ENCODE measurements at places on chromosomes 1 and 21.

DNA sequence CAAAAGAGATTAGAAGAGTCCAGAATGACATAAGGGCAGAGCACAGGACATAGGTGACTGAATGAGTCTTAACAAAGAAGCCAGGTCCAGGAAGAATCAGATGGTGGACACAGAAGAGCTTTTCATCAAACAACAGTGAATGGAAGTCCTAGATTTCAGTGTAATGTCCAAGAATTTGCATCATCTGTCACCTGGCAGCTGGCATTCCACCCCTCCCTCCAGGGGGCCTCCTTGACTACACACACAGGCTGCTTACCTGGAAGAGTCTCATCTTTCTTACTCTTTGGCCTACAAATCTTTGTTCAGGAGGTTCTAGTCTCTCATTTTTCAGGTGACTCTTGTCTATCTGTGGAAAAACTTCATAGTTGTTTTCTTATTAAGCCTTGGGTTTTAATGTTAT is 36.2 kb downstream of the GORAB start:
- no peak for DNase-seq

DNA sequence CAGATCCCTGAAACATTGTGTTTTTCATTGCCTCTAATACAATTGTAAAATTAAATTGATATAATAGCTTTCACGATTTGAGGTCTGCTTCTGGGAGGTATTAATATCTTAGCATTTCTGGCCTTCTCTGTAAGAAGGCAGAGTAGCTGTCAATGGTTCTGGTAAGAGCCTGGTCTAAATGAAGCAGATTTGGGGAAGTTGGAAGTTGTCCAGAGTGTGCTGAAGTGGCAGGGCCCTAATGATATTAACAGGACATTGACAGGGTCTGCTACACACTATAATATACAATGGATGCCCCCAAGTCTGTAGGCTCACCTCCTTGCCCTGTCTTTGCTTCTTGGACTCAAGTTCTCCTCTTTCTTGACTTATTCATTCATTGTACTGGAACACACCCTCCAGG is 99.5 kb downstream of the C4BPA start:
- no peak for DNase-seq

DNA sequence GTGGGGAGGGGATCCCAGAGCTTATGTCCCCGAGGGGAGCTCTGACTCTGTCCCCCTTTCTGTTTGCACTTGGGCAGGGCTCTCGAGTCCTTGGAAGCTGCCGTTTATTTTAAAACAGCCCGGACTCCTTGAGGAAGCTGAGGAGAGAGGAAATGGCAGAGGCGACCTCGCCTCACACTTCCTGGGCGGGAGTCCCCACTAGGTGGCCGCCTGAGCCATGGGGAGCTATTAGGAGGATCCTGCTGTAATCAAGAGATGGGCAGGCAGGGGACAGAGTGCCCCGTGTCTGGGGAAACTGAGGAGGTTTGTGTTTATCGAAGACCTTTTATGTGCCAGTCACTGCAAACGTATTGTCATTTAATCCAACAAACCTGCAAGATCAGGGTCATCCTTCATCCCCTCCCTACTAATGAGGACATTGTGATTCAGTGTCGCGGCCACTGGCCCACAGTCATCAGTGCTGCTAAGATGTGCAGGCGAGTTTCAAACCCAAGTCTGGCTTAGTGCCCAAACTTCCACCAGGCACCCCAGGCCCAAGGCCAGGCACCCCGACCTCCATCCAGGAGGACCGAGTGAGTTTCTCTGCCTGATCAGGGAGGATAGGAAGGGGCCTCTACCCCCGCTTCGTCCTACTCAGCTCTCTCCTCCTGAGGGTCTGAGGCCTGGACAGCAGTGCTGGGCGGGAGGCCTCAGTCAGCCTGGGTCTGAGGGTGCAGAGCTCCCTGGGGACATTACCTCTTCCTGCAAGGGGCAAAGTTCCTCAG is 316.9 kb upstream of the VAMP3 start:
- no peak for DNase-seq

DNA sequence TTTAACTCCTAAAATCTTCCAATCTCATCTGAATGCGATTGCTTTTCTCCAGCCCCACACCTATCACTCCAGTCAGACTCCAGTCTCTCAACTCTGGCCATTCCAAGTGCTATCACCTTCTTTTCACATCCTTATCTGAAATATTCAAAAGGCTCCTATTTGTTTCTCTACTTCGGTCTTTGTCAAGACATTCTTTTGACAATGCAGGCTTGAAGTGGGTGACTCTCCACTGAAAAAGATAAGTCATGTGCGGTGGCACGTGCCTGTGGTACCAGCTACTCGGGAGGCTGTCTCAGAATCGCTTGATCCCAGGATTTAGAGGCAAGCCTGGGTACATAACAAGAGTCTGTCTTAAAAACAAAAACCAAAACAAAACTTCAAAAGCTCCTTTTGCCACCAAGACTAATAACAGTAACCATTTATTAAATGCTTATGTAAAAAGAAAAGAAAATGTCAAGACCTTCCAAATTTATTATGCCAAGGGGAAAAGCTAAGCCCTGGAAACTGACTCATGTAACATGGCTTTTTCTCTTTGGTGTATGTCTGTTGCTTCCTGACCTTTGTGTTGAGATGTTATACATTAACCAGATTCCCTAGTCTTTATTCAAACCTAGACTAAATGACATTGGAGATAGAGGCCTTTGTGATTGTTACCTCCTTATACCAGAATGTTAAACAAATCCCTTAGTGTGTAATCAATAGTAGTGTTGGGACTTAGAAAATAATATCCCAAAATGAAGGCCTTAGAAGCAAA is 3.6 kb downstream of the ALG14 start:
- DNase-seq, result no peak

GRCh38 chr1:23960291-23961020 is 828 bp downstream of the PNRC2 start:
- DNase-seq, result no peak

DNA sequence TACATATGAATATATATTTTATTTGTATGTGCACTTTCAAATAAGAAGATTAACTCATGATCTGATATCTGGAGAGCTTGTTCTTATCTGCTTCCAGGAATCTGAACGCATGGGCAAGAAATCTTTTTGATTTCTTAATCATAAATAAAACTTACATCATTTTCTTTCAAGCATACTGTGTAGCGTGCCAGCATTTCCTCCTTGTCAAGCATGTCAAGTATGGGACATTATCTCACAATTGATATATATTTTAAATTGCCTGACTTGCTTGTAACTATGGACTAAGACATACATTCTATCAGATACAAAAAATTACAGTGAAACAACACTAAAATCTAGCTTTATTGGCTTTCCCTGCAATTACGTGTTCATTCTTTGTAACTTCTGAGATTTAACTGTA is 1128.2 kb downstream of the PLA2G4A start:
- no peak for DNase-seq

DNA sequence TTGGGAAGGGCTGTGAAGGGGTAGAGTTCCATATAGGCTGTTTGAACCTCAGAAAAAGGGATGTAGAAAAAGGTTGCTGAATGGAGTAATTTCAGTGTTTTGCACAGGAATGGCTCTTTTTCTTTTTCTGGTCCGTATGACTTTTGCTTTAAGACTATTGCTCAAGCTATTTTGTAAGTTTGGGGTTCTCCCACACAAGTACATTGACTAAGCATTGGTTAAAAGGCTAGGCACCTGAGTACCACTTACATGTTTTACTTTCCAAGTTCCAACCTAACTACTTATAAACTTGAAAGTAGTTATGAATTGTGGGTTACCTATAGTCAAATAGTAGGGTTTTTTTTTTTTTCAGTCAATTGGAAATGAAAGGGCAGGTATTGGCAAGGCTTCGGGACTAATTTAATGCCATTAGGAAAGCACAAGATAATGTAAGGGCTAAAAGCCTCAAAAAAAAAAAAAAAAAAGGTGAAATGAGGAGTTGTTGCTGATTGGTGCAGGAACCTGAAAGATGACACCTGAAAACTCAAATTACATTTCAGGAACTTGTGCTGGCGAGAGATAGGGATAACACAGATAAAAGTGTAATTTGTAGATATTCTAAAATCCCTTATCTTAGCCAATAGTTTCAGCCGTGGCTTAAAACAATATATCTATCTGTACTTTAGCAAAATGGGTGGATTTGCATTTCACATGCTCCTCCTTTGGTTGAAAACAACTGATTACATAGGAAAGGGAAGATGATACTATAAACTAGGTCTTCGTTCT is 209.5 kb downstream of the RPS6KC1 start:
- DNase-seq, result no peak

GRCh38 chr1:216686860-216687766 is 36.1 kb downstream of the ESRRG start:
- peak; percentile 18 for DNase-seq

GRCh38 chr1:3012456-3013291 is 8.6 kb upstream of the ACTRT2 start:
- peak; percentile 13 for DNase-seq

DNA sequence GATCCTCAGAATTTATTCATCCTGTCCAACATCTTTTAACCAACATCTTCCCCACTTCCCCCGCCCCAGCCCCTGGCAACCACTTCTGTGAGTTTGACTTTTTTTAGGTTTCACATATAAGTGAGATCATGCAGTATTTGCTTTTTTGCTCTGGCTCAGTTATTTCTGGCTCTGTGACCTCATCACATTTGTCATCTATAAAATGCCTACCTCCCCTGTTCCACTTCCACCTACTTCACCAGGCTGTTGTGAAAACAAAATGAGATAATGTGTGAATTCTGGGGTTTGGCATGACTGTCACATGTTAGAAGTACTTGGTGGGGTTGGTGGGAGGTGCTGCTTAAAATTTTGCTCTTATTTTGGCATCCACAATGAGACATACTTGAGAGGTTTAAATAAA is 18.4 kb downstream of the HHAT start:
- no peak for DNase-seq

Measured in cerebellar cortex (tissue), 1 donor.